ENCODE measurements at places on chromosomes 5 and 9.

- DNase-seq, result no peak
Measured at GRCh38 chr9:100098046-100098886, 534 bp downstream of the ERP44 start.

DNA sequence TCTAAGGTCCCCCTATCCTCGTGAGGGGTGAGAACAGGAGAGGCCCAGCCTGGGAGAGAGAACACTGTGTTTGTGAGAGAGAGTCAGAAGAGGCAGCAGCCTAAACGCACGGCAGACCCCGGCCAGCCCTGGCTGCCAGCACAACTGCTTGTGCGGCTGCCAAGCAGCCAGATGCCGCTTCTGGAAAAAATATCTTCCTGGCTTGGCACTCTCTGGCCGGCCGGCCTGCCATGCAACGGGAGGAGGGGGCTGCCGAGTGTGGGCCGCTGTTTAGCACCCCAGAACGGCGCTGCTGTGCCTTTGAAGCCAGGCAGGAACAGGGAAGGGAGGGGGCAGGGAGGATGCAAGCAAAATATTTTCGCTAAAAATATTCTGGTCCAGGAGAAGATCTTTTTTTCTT is 105.0 kb downstream of the FGF18 start:
- no peak for DNase-seq

DNA sequence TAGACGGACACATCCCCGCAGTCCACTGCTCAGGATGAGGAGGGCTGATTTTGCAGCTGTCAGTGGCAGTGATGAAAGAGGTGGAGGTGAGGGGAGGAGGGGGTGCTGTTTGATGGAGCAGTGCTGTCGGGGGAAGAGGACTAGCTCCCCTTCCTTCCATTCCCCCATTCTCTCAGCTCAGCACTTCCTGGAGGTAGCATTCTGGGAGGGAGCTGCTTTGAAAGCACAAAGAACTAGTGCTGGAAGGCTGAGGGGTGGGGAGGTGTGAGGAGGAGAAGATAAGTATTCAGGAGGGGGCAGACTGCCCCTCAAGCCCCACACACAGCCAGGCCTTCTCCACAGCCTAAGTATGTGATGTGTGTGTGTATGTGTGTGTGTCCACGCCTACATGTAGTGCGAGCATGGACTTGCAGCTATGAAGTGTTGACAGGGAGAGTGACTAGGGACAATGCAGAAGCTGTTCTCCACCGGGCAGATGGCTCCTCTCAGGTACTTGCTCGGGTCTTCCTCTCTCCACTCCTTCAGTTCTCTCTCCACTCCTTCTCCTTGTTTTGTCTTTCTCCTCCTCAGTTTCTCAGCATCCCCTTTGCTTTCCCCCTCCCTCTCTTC is 65.5 kb upstream of the HSPA9 start:
- no peak for DNase-seq

- DNase-seq, result no peak
Measured at GRCh38 chr5:95449460-95449859, 58.3 kb downstream of the FAM81B start.

DNA sequence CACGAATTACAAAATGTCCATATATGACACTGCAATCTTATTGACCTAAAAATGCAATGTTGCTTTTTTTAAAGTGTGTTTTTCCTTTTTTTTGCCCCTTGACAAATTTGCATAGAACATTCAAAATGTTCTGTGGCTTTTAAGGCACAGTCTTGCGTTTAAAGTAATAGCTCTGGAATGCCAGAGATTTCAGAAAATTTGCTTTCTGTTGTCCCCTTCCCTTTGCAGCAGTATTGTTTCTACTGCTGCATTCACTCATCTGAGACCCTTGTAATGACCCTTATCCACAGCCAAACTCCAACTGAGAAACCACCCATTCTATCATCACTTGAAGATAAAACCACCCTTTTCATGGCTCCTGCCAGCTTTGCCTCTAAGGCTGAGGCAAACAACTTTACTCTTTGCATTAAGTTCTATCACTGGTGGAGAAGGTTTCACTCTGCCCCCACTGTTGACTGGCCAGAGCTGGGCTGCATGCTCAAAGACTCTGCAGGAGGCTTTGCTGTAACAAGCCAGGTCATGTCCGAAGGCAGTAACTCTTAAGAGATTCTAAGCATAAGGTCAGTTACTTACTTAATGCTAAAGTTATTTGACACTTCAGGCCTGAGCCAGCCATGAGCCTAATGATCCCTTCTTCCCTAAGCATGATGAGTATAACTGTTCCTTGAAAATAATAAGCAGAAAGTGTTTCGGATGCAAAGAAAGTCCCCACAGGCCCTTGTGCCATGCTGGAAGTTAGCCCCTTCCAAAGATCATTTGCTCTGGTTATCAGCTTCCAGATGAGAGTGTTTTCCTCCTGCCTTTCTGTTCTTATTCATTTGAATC is 101.9 kb downstream of the CD180 start:
- DNase-seq, result no peak

DNA sequence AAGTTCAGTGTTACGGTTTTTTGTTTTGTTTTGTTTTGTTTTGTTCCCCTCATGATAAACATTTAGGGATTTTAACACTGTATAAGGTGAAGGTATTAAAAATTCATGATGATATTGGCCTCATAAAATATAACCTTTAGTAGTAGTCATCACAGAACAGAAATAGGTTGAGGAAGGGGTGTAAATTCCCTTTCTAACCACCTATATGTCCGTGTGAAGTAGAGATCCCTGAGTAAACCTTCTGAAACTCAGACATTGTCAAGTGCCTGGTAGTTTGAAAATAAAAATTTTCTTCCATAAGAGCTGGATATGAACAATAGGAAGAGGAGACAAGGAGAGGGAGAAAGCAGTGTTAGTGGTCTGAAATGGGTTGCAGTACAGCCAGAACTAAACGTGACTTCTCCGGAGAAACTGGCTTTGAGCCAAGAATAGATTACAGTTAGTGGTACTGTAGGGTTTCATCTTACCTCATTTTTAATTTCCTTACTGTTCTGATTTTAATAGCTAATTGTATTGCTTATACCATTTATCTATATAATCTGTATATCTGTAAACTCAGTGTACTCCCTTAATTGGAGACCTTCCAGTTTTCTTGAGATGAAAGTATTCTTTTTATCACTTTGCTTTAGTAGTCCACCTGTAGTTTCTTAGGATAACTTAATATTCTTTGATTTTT is 18.3 kb downstream of the UGCG start:
- DNase-seq, result no peak

DNA sequence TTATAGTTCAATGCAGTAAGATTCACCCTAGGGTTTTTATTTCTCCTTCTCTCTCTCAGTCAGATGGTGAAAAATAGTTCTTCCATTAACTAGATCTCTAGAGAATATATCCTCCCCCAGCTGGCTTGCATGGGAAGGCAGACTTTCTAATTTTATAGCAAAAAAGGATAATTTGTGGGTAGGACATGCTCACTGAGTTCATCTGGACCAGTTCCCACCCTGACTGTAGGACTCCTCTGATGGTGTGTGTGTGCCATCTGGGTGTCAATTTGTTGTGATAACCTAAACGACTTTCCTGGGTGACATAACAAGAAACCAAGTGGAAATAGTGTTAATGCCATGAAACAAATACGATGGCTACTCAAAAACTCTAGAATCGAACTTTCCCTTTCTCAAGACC is 44.9 kb downstream of the APBA1 start:
- no peak for DNase-seq

- no peak for DNase-seq
Measured at GRCh38 chr5:12183003-12183402, 278.8 kb upstream of the CTNND2 start.

DNA sequence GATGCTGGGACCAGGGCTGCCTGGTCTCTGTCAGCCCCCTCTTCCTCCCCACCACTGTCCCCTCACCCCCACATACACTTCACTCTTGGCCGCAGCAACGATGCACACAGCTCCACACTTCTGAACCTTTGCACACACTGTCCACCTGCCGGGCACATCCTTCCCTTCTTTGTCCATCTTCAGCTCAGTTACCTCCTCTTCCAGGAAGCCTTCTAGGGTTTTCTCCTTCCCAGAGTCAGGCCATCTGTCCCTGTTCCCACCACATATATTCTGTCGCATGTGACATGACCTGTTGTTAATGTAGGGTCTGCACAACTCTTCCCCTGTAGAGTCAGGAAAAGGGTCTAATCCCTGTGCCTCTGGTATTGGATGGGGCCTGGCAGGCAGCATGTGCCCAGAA is 38.6 kb upstream of the PHYKPL start:
- DNase-seq, result no peak

- no peak for DNase-seq
Measured at GRCh38 chr9:35306283-35306682, 144.5 kb downstream of the UNC13B start.

DNA sequence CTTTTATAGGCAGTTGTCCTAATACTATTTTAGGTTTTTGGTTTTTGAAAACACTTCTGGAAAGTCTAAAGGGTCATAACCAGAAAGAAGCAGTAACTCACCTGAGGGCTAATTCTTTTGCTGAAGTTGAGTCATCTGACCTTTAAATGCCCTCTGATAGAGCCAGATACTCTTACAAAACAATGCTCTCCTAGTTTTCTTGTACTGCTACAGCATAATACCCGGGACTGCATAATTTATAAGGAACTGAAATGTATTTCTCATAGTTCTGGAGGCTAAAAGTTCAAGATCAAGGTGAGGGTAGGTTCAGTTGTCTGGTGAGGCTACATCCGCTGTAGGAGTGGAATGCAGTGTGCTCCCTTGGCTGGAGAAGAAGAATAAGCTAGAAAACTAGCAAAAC is 670.3 kb downstream of the TLE4 start:
- DNase-seq, result no peak

GRCh38 chr5:84292000-84292642 is 92.6 kb downstream of the EDIL3 start:
- DNase-seq, result no peak

- no peak for DNase-seq
Measured at GRCh38 chr5:160129841-160130240, 10.6 kb upstream of the PWWP2A start.

DNA sequence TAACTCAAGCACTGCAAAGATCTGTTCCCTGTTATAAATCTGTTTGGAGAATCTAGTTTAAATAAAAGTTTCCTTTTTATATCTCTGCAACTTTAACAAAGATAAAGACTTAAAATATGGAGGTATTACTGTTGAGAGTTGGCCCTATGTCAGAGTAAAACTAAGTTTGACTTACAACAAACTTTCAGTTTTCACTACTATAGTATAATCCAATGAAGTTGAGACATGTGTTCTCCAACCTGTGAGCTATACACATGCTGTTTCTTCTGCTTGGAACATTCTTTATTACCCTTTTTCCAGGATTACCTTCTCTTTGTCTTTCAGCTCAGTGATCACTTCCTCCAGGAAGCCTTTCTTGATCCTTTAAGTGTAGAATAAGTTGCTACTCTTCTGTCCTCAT is 1109.3 kb downstream of the MAT2B start:
- no peak for DNase-seq

GRCh38 chr5:109987970-109988369 is 298.2 kb downstream of the MAN2A1 start:
- no peak for DNase-seq

DNA sequence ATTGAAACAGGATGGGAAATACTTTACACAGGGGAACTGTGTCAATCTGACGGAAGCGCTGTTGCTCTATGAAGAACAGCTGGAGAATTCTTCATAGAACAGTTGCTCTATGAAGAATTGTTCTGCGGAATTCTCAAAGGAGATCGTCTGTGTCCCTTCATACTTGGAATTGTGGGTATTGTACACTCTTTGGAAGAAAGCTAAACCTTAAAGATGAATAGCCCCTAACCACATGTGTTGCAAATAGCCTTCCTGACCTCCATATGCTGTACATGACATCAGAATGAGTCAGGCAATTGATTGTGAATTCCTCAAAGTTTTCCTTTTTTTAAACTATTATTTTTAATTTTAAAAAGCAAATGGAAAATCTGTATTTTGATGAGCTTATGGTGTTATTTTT is 15.6 kb downstream of the NIM1K start:
- no peak for DNase-seq

GRCh38 chr5:943201-943917 is 50.7 kb downstream of the TRIP13 start:
- DNase-seq, result no peak

DNA sequence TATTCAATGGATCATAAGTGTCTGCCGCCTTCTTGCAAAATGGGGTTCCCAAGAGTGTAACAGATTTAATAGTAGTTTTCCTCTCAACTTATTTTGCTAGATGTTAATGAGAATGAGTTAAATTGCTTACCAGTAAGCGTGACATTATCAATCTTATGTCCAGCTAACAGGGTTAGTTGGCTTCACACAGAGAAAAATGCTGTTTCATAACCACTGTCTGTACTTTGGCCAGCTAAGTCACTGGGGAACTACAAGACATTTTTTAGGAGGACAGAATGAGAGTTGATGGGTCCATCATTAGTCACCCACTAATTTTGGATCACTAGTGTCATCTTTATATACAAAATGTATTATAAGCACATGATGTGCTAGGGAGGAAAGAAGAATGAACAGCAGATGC is 1.4 kb downstream of the CDC37L1 start:
- DNase-seq, result no peak

- no peak for DNase-seq
Measured at GRCh38 chr9:133657120-133657661, 21.0 kb downstream of the DBH start.

DNA sequence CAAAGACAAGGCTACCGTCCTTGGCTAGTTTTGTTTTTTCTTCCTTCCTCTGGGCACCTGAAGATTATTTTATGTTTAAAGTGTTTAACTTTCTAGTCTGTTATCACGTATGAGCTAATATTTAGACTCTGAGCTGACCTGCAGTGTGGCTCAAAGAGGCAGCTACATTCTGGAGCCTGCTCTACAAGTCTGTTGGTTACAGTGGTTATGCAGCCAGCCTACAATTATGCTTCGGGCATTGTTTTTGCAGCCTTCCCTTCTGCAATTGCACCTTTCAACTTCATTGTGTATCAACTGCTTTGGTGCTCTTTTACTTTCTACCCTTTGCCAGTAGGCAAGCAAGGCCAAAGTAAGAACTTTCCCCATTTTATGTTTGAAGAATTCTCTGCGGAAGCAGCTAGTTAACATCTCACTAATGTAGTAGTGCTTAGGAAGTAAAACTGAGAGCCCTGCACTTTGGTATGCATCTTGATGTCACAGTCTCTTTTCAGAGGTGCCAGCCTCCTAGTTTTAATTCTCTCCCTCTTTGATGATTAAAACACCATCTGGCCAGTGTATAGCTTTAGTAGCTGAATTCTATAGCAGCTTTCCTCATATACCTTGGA is 322.1 kb downstream of the FAM170A start:
- DNase-seq, result no peak

DNA sequence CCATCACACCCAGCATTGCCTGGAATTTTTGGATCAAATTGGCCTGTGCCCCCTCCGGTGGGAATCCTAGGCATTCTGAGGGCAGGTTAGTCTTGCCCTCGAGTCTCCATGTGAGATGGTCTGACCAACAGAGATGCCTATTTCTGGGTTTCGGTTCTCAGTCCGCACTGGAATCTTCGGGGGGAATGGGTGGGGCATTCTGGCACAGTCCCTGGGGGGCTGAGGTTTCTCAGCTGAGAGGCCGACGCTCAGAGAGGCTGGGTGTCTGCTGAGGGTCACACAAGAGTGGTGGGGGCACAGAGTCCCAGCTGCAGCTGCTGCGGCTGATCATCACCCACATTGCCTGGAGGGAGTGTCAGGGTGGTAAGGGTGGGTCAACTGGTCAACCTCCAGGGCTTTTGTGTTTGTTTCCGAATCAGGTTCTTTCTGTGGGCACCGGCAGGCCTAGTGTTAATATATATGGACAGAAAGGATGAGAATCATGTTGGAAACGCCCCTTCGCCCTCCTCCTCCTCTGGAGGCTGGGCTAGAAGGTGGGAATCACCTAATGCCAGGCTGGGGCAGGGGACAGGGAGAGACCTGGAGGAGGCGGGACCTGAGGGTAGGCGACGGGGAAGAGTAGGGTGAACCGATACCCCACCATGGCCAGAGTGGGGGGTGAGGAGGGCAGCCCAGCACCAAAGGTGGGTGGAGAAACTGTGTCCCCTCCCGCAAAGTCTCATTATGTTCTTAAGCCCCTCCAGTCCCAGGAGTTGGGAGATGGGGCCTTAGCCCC is 149.5 kb upstream of the PHYKPL start:
- no peak for DNase-seq
